Astrocyte of the cerebellum (primary cell): ENCODE measurements at places on chromosomes 6 and 20.

GRCh38 chr6:85436411-85436810, 13.5 kb upstream of the NT5E start:
- DNase-seq, result no peak

- DNase-seq, result no peak
Measured at GRCh38 chr20:60754856-60755255, 497.2 kb upstream of the CDH4 start.

GRCh38 chr6:3793545-3793944, 42.0 kb upstream of the PXDC1 start:
- DNase-seq, result no peak

DNA sequence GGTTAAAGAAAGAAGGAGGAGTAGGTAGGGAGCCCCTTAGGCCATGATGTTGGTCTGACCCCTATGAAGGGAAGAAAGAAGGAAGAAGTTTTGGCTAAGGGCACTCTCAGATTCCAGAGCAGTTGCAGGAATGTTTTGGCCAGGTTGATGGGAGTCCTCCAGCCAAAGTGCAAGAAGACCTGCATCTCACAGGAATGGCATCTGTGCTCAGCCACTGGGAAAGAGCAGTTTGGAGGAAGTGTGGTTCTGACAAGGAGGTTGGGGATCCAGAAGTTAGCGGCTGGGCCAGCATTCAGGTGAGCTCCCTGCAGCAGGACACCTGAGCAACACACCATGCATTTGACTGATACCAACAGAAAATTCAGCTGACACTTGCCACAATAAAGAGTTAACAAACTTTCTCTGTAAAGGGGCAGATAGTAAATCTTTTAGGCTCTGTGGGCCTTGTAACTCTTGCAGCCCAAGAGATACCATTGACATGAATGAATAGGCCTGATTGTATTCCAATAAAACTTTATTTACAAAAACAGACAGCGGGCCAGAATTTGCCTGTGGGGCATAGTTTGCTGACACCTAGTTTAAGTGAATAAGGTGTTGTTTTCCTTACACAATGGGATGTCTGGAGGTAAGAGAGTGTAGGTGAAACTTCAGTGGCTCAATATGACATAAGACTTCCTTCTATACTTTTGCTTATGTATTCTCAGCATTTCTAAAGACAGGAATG, 71.0 kb downstream of the EDN1 start:
- no peak for DNase-seq

- no peak for DNase-seq
Measured at GRCh38 chr6:9103876-9104521, 668.7 kb upstream of the SLC35B3 start.

DNA sequence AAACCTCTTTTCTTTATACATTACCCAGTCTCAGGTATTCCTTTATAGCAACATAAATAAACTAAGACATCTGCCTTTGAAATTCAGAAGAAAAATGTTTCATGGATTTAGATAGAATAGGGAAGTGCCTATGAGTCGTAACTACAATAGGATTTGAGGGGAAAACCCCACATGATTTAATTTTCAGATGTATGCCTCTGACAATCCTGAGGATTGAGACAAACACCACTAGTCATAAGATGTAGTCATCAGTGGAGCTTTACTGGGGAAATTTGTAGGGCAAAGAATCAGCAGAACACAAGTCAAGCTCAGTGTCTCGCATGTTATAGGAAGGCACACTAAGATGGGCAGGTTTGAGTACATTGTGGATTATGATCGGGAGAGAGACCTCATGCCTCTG, 566.4 kb downstream of the BMP2 start:
- DNase-seq, result no peak

GRCh38 chr20:57103146-57103800, 163.2 kb downstream of the BMP7 start:
- DNase-seq, result no peak

GRCh38 chr6:101613556-101613955, 220.0 kb downstream of the GRIK2 start:
- DNase-seq, result no peak

- no peak for DNase-seq
Measured at GRCh38 chr20:25037288-25038102, 20.4 kb downstream of the ACSS1 start.

DNA sequence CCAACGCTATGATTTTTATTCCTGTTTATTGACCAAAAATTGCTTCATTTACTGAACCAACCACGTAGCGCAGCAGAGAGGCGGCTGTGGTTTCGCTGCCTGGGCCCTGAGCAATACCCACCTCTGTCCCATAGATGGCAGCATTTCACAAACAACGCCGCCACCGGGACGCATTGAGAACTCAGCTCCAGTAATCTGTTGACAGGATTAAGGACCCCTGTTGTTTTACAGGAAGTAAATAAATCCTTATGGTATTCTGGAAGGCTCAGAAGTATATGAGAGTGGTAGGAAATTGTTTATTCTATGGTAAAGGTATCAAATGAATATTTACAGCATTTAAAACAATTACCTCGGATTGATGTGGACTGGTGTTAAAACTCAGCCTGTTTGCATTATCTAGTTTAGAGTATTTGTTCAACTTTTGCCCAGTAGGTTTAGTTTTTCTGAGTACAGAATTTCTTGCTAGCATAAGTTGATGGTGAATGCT, 547.9 kb upstream of the SLC35B3 start:
- DNase-seq, result peak; percentile 37

- no peak for DNase-seq
Measured at GRCh38 chr6:46935687-46936086, 13.9 kb upstream of the ADGRF5 start.

GRCh38 chr6:29620630-29621029, 12.4 kb downstream of the GABBR1 start:
- DNase-seq, result no peak

DNA sequence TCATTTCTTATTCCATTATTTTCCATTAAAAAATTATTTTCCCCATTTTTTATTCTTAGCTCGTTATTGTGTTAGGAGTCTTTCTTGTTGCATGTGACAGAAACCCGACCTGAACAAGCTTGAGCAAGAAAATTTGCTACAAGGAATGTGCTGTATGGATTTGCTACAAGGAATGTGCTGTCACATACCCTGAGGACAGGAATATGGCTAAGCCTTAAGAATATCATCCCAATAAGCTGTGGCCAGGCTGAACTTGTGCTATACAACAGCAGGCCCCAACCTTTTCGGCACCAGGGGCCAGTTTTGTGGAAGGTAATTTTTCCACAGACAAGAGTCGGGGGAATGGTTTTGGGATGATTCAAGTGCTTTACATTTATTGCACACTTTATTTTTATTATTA, 114.0 kb downstream of the TRMT11 start:
- no peak for DNase-seq

- no peak for DNase-seq
Measured at GRCh38 chr6:118511930-118512715, 36.0 kb upstream of the PLN start.

- DNase-seq, result no peak
Measured at GRCh38 chr6:2480267-2480966, 235.0 kb upstream of the GMDS start.

DNA sequence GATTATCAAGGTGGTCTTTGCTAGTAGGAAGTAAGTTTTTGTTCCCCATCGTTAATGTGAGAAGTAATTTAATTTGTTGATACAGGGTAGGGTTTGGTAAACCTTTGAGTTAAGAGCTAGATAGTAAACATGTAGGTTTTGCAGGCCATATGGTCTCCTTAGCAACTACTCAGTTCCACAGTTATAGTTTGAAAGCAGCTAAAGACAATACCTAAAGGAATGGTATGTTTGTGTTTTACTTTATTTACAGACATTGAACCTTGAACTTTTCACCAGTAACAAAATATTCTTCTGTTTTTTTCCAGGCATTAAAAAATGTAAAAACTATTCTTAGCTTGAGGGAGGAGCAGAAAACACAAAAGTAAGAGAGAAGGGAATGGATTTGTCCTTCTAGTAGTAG, 1.7 kb downstream of the CAP2 start:
- no peak for DNase-seq

- DNase-seq, result no peak
Measured at GRCh38 chr6:43367245-43367984, 2.0 kb downstream of the ZNF318 start.

DNA sequence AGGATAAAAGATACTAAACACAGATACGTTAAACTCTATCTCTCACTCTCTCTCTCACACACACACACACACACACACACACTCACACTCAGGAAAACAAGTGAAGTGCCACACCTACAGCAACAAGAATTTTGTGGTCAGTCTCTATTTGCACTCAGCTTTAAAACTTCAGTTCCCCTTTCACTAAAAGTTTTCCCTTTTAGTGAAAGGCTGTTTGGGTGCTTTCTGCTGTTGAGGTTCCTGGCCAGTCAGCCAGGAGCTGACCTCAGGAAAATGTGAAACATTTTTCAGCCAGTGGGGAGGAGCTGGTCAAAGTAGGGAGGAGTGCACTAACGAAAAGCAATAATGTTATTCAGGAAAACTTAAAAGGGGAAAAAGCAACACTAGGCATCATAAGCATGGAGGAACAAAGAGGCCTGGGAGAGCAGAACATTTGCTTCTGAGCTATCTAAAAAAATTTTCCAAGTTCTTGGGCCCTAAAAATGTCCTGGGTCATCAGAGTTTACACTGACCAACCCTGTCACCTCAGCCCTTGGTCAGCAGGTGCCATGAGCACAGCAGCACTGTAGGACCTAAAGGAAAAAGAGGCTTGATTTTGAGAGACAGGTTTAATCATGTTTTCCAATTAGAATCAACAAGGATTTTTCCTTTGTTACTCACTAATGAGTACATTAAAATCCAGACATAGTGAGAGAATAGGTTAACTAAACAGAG, 30.7 kb upstream of the NT5E start:
- no peak for DNase-seq

DNA sequence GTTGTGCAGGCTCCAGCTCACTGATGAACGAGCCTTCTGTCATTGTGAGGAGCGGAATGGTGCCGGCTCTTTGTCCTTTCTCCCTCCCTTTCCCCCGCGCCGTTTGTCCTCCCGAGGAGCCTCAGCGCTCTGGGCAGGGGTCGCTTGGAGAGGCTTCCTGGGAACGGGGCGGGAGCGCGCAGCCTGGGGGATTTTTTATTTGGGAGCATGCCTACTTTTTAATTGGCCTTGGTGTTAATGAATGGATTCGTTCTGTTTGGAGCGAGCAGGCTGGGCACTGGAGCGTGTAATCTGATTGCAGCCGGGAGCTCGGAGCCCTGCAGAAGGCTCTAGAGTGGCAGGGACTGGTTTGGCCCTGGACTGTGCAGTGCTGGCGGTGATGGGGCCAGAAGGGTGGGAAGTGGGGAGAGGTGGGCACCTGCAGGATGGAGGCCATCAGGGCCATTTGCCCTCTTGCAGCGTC, 118.8 kb downstream of the CDH4 start:
- no peak for DNase-seq

DNA sequence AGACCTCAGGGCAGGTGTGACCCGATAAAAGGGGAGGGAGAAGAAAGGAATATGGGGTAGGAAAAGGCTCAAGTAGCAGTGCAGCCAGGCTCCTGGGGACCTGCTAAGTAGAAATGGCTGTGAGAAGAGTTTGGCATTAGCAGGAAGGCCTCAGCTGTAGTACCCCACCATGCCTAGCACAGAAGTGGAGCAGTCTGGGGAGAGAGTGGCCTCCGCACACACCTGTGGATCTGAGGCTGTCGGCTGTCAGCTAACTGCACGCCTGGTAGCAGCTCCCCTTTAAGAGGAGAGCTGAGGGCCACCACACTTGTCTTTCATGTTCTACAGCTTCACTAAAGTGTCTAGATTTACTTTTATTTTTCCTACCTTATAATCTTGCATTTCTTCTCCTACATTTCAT, 24.6 kb downstream of the PDE7B start:
- no peak for DNase-seq

DNA sequence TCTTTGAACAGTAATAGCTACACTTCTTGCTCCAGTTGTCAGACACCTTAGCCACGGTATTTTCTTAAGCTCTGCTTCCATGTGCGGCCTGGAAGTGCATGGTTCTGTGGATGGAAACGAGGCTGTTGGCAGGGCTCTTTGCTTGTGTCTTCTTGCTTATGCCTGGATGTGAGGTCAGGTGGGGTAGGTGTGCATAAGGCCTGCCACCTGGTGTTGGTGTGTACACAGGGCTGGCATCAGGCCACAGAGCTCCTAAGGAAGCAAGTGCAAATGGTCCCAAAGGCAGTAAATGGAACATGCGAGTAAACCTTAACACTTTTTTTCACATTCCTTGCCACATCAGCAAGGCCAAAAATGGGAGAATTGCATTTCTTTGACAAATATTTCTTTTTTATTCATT, 158.1 kb upstream of the GMDS start:
- DNase-seq, result no peak

GRCh38 chr6:16712255-16712930, 48.9 kb downstream of the ATXN1 start:
- DNase-seq, result no peak

- no peak for DNase-seq
Measured at GRCh38 chr20:59733351-59733750, 129.0 kb downstream of the PHACTR3 start.

GRCh38 chr6:144477396-144477795, 192.3 kb downstream of the UTRN start:
- DNase-seq, result no peak

GRCh38 chr6:83770910-83771309, 62.0 kb upstream of the SNAP91 start:
- no peak for DNase-seq

DNA sequence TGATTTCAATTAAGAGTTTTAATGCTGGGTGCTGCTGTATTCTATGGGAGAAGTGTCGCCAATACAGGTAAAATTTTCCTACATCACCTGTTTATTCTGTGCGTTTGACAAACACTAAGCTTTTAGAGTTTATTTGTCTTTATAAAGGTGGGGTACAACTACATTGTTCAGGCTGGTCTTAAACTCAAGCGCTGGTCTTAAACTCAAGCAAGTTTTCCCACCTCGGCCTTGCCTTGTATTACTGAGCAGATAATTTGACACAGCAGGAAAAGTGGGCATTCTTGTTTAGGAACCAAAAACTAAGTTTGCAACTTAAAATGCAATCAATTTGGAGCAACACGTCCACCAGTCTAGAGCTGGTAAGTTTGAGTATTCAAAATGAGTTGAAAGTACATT, 112.9 kb upstream of the BTN3A2 start:
- no peak for DNase-seq

- no peak for DNase-seq
Measured at GRCh38 chr20:36582322-36582721, 8.9 kb downstream of the TGIF2 start.

DNA sequence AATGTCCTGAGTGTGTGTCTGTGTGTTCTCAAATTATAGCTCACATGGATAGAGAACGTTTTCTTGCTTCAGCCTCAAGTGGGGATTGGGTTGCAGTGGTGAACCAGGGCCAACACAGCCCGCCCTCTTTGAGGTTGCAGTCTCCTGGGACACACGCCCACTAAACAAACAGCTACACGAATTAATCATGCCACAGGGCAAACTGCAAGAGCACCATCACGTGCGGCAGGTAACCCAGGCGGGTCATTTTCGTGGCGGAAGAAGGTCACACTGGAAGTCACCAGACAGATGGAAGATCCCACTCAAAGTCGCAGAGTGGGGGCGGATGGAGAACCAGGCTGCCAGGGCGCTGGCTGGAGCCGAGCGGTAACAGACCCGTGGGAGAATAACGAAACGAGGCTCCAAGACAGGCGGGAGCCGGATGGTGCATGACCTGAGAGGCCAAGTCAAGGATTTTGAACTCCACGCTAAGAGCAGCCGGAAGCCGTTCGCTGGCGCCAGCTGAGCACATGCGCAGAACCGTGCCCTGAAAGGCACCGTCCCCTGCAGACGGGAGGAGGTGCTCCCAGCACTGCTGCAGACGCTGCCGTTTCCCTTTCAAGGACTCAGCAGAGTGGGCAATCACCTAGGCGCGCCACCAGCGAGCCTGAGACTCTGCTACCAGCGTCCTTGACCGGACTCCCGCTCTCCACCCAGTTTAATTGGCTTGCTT, 10.7 kb downstream of the DLL1 start:
- no peak for DNase-seq
